Skin of body (tissue), 3 donors: ENCODE measurements at places on chromosomes 16 and 17.

GRCh38 chr16:6993544-6993943, 339.1 kb upstream of the RBFOX1 start:
- no peak for DNase-seq

DNA sequence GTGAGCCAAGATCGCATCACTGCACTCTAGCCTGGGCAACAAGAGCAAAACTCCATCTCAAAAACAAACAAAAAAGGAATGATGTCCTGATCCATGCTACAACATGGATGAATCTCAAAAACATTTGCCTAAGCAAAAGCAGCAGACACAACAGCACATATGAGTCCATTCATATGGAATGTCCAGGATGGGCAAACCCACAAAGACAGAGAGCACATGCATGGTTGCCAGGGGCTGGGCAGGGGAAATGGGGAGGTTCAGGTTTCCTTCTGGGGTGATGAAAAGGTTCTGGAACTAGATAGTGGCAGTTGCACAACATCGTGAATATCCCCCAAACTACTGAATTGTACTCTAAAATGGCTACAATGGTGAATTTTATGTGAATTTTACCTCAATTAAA, 35.3 kb upstream of the RAI1 start:
- no peak for DNase-seq

DNA sequence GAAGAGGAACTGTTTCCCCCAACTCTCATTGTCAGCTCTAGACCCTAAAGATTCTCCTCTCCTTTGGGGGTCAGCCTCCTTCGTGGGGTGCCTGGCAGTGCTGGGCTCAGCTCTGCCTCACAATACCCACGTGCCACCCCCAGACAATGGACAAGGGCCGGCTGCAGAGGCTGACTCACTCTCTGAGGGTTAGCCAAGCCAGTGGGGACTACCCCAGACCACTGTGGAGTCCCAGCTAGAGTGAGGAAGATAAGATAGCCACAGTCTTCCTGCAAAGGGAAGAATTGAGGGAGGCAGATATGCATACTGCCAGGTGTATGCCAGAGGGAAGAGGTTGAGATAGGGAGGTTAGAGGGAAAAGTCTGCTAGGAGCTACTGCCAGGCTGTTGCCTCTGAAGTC, 13.5 kb upstream of the MTMR4 start:
- DNase-seq, result no peak

DNA sequence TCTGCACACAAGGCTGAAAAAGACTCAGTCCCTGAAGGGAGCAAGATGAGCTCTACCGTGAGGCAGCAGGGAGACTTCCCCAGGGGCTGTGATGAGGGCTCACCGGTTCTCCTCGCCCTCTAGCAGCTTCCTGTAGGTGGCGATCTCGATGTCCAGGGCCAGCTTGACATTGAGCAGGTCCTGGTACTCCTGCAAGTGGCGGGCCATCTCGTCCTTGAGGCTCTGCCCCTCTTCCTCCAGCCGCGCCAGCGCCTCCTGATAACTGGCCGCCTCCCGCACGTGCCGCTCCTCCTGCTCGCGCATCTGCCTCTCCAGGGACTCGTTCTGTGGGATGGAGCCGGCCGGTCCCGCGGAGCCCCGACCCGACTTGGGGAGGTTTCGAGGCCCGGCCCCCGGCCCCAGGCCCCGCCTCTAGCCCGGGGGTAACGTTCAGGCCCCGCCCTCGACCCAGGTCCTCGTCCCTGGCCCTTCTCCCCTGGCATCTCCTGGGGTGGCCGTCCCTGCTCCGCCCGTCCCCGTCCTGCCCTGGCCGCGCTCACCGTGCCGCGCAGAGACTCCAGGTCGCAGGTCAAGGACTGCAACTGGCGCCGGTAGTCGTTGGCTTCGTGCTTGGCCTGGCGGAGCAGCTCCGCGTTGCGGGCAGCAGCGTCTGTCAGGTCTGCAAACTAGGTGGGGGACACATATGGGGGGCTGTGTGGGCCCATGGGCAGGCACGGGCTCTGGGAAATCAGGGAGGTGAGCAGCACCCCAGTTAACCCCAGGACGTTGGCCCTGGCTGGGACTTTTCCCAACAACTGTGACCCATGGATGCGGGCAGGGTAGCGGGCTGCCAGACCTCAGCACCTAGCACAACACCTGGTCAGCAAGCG, 3.9 kb downstream of the GFAP start:
- no peak for DNase-seq

DNA sequence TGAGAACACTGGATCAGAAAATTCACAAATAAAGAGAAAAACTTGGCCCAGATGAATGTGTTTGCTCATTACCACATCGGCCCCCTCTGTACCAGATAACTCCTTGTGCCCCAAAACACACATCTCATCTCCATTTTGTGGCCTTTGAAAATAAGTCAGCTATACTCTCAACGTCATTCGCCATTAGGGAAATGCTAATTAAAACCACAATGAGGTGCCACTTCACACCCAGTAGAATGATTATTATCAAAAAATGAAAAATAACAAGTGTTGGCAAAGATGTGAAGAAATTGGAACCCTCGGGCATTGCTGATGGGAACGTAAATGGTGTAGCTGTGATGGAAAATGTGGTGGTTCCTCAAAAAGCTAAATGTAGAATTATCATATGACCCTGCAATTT, 34.6 kb upstream of the AKTIP start:
- DNase-seq, result no peak

DNA sequence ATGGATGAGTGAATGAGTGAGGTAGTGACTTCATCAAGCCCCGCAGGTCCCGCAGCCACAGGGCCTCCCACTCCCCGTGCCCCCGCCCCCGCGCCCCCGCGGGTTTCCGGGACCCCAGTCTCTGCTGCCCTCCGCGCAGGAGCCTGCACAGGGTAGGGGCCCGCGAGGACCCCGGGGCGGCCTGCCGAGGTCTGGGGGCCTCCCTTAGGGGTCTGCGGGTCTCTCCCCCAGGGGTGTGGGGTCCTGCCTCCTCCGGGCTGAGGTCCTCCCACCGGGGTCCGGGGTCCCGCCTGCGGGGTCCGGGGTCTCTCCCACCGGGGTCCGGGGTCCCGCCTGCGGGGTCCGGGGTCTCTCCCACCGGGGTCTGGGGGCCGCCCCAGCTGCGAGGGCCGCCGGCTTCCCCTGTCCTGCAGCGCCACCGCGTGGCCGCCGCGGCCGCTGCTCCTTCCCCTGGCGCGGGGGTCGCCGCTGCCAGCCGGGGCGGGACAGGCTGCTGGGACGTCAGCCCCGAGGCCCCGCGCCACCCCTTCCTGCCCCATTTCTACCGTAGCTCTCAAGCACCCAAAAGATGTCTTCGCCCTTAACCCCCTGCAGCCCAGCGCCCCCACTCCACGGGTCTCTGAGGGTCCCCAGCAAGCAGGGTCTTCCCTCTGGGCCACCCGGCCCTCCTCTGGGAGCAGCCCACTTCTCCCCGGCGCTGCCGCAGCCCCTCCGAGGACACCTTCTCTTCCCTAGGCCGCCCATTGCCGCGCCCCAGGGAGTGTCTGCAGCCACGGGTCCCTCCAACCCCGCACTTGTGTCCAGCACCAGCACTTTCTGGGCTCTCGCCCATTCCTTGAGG, 10.4 kb upstream of the CHMP6 start:
- DNase-seq, result no peak

DNA sequence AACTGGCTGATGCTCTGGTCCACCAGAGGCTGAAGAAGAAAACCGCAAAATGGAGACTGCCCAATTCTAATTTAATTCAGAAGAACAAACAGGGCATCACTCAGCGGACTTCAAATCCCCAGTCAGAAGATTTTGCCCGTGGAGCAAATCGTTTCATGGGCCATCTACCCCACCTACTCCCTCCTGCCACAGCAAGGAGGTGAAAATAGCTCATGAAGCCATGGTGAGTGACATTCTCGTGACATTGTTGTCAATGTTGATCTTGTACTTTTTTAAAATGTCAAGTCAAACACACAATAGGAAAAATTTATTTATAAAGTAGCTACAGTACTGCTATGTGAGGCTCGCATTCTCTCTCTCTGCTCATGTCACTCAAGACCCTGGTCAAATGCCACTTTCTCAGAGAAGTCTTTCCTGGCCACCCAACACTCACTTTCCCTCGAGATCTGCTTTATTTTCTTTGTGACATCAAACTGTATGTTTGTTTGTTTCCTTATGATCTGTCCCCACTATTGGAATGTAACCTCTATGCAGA, 31.3 kb upstream of the SOX9 start:
- DNase-seq, result no peak

DNA sequence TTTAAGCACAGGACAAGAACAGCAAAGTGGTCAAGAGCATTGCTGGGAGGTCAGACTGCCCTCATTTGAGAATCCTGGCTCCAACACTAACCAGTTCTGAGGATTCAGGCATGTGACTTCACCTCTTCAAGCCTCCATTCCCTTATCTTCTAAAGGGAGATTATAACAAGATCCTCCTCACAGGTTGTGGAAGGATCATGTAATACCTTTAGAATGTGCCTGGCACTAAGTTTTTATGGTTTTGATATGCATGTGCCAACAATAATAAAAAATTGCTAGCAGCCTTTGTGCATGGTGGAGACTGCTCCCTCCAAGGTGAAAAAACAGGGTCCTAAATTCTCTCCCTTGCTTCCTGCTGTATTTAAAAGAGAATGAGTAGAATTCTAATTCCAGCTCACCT, 36.0 kb upstream of the ADAMTS18 start:
- no peak for DNase-seq

- DNase-seq, result no peak
These were observed 37.3 kb downstream of the MMP15 start for GRCh38 chr16:58062821-58063220.

GRCh38 chr17:57761887-57762286, 16.8 kb upstream of the CCDC182 start:
- DNase-seq, result no peak

- no peak for DNase-seq
These were observed 952 bp downstream of the BMERB1 start for GRCh38 chr16:15435216-15435864.

DNA sequence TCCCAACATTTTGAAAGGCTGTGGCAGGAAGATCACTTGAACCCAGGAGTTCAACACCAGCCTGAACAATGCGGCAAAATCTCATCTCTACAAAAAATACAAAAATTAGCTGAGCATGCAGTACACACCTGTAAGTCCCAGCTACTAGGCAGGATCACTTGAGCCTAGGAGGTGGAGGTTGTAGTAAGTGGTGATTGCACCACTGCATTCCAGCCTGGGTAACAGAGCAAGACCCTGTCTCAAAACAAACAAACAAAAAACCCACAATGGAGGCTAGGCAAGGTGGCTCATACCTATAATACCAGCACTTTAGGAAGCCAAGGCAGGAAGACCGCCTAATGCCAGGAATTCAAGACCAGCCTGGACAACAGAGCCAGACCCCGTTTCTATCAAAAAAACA, 12.0 kb downstream of the APPBP2 start:
- DNase-seq, result no peak

DNA sequence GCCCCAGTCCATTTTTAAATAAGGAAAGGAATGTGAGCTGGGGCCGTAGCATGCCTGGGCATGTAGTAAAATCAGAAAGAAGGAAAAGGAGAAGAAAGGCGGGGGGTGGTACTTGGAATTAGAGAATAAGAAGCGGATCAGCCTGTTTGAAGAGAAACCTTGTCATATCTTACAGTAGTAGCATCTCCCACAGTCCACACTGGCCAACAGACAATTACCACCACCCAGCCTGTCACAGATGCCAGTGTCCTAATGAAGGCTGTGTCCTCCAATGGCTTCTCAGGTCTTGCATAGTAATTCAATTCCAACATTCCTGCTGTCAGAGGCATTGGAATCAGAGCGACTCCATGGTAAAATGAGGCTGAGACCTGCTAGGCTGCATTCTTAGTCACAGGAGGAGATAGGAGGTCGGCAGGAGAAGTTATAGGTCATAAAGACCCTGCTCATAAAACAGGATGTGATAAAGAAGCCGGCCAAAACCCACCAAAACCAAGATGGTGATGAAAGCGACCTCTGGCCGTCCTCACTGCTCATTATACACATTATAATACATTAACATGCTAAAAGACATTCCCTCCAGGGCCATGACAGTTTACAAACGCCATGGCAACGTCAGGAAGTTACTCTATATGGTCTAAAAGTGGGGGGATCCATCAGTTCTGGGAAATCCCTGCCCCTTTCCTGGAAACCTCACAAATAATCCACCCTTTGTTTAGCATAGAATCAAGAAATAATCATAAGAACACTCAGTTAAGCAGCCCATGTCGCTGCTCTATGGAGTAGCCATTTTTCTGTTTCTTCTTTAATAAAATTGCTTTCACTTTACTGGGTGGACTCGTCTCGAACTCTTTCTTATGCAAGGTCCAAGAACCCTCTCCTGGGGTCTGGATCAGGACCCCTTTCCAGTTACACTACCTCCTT, 9.6 kb upstream of the AKAP10 start:
- DNase-seq, result no peak

DNA sequence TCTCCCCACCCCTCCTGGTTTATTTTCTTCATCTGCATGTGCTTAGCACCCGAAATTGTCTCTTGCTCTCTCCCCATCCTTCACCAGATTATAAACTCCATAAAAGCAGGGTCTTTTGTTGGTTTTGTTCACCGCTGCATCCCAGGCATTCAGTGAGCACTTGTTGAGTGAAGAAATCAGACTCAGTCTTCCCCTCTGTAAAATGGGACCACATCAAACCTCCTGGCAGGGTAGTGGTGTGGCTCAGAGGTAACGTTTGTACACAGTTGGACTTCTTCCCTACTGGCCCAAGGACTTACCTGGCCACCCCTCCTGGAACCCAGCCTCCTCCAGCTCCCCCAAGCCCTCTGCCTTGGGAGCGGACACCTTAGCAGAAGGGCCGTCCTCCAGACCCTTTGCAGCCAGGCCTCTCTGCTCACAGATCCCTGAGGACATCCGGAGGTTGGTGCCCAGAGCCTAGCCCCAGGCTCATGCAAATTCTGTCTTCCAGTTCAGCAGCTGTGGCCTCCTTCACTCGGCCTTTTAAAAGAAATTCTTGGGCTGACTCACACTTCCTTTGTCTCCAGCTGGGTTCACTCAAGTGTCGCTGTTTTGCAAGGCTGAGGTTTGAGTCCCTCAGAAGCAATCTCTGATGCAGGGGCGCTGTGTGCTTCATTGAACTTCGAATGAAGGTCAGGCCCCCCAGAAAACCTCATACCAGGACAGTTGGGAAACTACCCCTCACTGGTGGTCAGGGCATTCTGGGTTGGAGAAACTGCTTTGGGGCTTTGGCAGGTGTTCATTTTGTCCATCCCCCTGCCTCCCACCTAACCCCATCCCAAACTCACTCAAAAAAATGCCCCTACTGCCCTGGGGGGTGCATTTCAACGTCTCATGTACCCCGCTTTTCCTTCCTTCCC, 16.8 kb upstream of the RMI2 start:
- DNase-seq, result peak; percentile 80

- DNase-seq, result no peak
These were observed at the start of gene HAP1 for GRCh38 chr17:41734139-41734948. HAP1 (minus strand) TSS chr17:41734643; CDS start chr17:41734634, 9 bp downstream.
